Endodermal cell (in vitro differentiated cells): ENCODE measurements at places on chromosomes 4 and X. TPM values are rescaled to one million over a fixed set of nuclear protein-coding genes. Genes with fewer than 3 reads are reported as not detected.

DNA sequence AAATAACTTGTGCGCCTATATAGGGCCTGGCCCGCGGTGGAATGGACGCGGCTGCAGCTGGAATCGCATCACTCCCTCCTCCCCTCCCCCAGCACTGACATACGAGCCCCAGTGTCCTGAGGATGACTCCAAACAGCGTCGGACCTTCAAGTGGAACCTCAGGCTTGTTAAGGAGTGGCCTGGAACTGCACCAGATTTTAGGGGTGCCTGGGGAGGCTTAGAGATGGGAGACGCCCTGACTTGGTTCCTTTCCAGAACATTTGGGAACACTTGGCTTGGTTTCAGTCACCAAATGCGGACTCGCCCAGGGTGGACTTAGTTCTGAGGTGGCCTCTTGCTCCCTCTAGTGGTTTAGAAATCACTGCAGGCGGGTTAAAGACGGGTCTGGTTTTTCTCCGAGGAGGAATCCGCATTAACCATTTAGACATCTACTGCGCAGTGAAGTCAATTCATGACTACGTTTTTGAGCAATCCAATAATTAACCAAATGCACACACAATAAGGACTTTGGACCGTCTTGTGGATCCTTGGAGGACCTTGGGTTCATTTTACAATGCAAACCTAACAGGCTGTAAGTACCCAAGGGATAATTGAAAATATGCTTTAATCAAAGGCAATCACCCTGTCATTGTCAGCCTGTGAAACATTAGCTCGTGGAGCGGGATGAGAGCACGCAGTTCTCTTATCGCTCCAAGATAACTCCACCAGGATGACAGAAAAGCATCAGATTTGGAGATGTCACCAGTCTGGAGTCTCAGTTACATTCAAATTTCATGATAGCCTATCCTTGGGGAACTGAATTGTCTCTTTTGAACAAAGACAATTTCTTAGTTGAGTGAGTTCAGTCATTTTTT is 11.2 kb upstream of the PDGFRA start:
- peak; percentile 90 for DNase-seq

GRCh38 chr4:101853028-101853427 is 62.5 kb downstream of the BANK1 start:
- no peak for DNase-seq

GRCh38 chr4:174928575-174929253 is 10.6 kb downstream of the ADAM29 start:
- no peak for DNase-seq

DNA sequence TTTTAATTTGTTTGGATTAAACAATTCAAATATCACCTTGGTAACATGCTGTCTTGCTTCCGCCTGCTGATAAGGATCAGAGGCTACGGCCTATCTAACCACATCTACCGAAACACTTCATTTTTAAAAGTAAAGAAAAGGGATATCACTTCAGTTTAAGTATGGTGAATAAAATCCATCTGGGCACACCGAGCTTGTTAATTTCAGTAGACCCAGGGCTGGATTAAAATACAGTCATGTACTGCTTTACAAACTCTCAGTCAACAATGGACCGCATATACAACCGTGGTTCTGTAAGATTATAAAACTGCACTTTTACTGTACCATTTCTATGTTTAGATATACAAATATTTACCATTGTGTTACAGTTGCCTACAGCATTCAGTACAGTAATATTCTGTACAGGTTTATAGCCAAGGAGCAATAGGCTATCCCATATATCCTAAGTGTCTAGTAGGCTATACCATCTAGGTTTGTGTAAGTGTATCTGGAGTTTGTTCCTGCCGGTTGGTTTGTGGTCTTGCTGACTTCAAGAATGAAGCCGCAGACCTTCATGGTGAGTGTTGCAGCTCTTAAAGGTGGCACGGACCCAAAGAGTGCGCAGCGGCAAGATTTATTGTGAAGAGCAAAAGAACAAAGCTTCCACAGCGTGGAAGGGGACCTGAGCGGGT is 40.0 kb downstream of the SEPTIN11 start:
- DNase-seq, result no peak

GRCh38 chrX:68462653-68463052 is 29.4 kb upstream of the OPHN1 start:
- DNase-seq, result peak; percentile 59

- no peak for DNase-seq
These were observed 15.4 kb downstream of the NHS start for GRCh38 chrX:17390419-17390850.

DNA sequence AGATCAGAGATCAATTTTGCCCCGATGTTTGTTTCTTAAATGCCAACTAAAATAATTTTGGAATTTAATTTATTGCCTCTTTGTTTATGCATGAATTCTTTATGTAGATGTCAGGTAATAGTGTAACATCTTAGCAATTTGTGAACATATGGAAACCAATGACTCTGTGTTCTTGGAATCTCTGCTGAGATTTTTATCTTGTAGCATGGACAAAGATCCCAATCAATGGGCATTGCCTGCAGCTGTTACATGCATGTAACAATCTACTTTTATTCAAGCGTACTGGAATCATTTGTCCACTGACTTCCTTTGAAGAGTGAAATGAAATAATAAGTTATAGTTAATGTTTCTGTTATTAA is 61.6 kb upstream of the ARSJ start:
- no peak for DNase-seq

GRCh38 chr4:165294907-165295306 is 32.6 kb upstream of the MSMO1 start:
- no peak for DNase-seq

- no peak for DNase-seq
These were observed 11.4 kb upstream of the MCUB start for GRCh38 chr4:109548655-109549054.

DNA sequence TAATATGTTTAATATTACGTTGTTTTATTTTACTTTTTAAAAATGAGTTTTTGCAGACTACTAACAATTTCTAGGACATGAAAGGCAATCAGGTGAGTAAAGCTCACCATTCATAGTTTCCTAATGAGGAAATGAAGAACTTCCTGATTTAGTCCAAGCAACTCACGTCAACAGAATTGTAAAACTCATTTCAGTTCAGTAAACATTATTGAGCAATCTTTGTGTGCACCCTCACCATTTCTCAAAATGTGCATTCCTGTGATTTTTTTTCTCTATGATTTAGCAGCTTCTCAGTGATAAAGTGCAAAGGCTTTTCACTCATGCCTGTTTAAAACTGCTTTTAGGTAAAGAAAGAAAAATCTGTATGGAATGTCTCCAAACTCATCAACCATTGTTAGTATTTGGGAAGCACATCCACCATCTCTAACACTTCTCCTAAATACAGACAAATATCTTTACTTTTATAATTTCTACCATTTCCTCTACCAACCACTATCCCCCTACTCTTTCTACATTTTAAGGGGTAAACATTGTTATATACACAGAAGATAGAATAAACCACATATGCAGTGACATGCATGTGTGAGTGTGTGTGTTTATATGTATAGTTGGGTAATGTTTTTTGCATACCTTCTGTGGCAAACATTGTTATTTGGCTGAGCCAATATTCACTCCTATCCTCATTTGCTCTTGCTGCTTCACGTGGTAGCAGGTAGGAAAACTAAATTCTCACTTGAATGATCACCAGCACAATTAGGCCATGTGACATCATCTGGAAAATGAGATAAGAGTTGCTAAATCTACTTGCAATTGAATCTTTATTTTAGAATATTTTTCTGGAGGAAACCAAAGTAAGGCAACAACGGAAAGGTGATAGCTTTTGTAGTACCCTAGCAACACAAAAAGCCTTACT is 54.7 kb upstream of the PRDM8 start:
- DNase-seq, result no peak

GRCh38 chr4:107890779-107891178 is 40.6 kb upstream of the CYP2U1 start:
- DNase-seq, result peak; percentile 46

DNA sequence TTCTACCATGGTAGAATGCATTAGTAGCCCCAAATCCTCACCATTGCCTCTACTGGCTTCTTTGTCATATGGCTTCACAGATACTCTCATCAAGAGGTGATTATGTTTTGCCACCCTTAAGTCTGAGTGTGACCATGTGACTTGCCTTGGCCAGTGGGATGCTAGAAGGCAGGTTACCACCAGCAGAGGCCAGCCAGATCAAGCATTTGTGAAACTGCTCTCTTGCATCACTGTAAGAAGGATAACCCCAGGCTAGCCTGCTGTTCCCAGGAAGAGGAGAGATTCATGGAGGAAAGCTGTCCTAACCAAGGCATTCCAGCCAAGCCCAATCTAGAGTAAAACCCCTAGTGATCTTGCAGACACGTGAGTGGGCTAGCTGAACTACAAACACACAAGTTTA is 46.8 kb downstream of the USP46 start:
- no peak for DNase-seq

- no peak for DNase-seq
These were observed 12.1 kb upstream of the MAGEA11 start for GRCh38 chrX:149699761-149700160.

- DNase-seq, result no peak
These were observed 248.6 kb upstream of the ETNPPL start for GRCh38 chr4:109011241-109012026.

- no peak for DNase-seq
These were observed 87.9 kb upstream of the PAK3 start for GRCh38 chrX:111008126-111008525.

- no peak for DNase-seq
These were observed 17.8 kb downstream of the TBC1D1 start for GRCh38 chr4:37908488-37909331.

CT45A9 gene
- total RNA-seq, result not detected in 2 replicates

SPANXD gene
- total RNA-seq, result not detected in 3 replicates

GLRA2 gene
- total RNA-seq, result not detected in 2 replicates

TCP11X2 gene
- total RNA-seq, result 1.6 and 2.5 TPM in 2 replicates

NXF3 gene
- total RNA-seq, result 0.25 to 0.51 TPM in 2 of 3 replicates, not detected in the other

SOX3 gene
- total RNA-seq, result 2.0 and 3.3 TPM in 2 replicates

PRRG1 gene
- total RNA-seq, result 4.9 to 7.6 TPM (median 5.2 TPM) in 3 replicates

FMR1NB gene
- total RNA-seq, result not detected in 3 replicates

MAP3K15 gene
- total RNA-seq, result 2.3 and 2.9 TPM in 2 replicates
